ENCODE measurements at places on chromosomes 7 and 10.

GRCh38 chr10:11684717-11685645 is 57.2 kb upstream of the ECHDC3 start:
- peak; percentile 35 for DNase-seq

- DNase-seq = no peak
Observed at GRCh38 chr7:70419526-70420380, 712.2 kb upstream of the GALNT17 start.

DNA sequence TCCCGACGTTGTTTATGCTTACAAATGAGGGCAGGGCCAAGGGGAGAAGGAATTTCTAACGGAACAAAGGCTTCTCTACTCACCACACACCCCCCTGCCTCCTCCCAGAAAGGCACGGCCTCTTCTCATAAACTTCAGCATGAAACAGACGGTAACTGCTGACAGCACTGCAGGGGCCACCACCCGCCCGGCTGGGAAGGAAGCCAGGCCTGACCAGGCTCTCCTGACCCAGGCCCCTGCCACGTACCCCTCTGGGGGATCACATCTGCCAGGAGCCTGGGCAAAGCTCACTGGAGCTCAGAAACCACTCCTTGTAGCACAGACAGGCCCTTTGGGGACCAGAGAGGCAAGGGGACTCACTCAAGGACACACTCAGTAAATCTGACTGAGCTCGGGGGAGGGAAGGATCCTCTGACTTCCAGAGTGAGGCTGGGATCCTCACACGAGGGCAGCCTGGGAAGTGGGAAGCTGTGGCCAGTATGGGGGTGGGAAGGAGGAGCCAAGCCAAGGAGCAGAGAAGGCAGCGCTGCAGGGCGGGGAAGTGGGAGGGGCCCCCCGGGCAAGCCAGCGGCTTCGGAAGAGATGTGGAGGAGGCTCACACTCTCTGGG is 46.1 kb downstream of the ZCCHC24 start:
- DNase-seq = no peak

GRCh38 chr7:29593459-29593858 is 29.8 kb downstream of the PRR15 start:
- DNase-seq = no peak

GRCh38 chr7:125316466-125316865 is 386.8 kb upstream of the POT1 start:
- no peak for DNase-seq

DNA sequence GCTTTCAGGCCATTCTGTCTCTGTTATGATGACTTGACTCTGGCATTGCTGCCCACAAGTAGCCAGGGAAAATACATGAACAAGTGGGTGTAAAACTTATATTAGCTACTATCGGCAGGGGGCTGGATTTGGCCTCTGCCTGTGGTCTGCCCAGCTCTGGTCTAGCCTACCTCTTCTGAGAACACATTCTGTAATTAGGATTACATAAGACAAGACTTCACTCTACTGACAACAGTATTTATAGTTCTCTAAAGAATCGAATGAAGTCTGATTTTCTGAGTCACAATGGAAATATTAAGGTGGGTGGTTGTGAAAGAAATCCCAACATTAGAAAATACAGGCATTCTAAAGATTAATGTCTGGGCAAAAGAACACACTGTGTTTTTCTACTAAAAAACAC is 55.5 kb downstream of the DLD start:
- DNase-seq = no peak

- DNase-seq = no peak
Observed at GRCh38 chr7:65746398-65746669, 126.5 kb upstream of the VKORC1L1 start.

DNA sequence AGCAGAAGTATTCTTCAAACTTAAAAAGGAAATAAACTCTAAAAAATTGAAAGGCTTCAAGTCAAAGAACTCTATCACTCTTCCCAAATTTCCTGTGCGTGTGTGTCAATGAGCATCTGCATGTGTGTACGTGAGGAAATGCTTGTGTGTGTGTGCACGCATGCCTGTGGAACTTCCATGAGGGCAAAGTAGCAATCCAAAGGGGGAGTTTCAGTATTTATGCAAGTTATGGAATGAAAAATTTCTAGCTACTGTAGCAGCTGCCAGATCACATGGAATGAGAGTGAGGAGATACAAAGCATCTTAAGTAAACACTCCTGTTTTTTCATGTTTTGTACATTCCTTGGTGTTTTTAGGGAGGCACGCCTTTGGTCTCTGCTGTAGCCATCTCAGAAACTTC is 152.6 kb downstream of the RAPGEF5 start:
- no peak for DNase-seq

- DNase-seq = peak; percentile 74
Observed at GRCh38 chr7:101244375-101245146, at the start of gene FIS1. Gene FIS1 (minus strand): TSS chr7:101245081. CDS start chr7:101245004, 77 bp downstream.

DNA sequence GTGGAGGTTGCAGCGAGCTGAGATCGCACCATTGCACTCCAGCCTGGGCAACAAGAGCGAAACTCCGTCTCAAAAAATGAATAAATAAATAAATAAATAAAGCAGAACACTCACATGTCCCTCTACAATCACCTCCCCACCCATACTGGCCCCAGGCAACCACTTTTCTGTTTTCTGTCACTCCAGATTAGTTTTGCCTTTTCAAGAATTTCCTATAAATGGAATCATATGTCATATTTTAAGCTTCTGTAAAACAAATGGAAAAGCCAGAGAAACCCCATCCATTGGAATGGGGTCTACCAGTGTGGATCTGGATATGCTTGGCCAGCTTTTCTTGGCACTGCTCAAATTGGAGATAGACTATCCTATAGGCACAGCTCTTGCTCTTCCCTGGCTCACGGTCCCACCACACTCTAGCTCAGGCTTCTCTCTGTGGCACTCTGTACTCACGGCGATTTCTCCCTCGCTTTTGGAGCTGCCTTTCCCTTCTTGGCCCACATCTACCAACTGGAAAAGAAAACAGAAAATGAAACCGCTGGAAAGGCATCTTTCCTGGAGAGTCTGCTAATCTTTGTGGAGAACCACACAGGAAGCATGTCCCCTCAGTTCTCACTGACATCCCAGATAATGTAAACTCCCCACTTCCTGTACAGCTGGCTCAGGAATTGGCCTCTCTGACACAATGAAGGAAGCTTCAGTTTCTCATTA is 210.1 kb downstream of the JCAD start:
- DNase-seq = no peak

DNA sequence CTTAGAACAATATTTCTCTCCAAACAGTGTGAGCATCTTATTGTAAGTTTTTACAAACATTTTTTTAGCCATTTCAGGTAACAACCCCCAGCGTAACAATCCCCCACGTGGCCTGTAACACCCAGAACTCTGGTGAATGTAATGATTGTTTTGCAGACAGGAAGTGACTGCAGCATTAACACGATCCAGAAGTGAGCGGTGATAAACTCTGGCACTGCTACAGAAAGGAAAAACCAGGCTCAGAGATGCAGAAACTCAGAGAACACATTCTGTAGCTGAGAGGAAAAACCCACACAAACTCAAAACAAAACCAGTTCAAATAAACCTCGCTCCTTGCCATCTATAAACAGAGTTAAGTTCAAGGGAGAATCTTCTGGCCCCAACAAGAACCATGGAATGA is 285.7 kb downstream of the FGFR2 start:
- no peak for DNase-seq

All from esophagus squamous epithelium (tissue), 5 donors.